Activated CD8-positive, alpha-beta memory T cell treated with anti-CD3 and anti-CD28 coated beads, Interleukin-2, amount 50 U/mL, for 48 hours (primary cell): ENCODE measurements at places on chromosomes 5 and 9.
A peak's percentile ranks its signal among the peaks of the same experiment; 100 is the strongest.

- DNase-seq = no peak
These were observed 73.7 kb downstream of the PPARGC1B start for GRCh38 chr5:149803641-149804468.

DNA sequence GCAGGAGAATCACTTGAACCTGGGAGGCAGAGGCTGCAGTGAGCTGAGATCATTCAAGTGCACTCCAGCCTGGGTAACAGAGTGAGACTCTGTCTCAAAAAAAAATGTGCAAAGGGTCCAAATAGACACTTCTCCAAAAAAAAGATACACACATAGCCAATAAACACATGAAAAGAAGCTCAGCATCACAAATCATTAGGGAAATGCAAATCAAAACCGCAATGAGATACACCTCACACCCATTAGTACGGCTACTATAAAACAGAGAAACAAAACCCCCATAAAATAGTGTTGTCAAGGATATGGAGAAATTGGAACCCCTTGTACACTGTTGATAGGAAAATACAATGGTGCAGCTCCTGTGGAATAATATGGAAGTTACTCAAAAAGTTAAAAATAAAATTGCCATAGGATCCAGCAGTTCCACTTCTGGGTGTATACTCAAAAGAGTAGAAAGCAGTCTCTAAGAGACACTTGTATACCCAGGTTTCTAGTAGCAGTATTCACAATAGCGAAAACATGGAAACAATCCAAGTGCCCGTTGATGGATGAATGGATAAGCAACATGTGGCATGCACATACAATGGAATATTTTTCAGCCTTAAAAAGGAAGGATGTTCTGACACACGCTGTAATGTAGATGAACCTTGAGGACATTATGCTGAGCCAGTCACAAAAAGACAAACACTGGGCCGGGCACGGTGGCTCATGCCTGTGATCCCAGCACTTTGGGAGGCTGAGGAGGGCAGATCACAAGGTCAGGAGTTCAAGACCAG is 57.2 kb upstream of the PPARGC1B start:
- DNase-seq = no peak

DNA sequence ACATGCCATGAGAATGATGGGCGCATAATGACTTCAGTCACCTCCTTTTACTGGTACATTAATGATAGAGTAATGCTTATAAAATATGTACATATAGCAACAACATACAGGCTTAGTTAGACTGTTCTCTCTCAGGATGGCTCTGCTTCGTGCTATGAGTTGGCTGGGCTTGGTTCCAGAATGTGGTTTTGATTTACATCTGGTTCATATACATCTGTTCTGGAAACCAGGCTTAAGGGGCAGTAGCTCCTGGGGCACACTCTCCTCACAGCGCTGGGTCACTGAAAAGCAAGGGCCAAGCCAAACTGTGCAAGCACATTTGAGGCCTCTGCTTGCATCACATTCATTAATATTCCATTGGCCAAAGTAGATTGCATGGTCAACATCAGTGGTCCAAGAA is 44.9 kb downstream of the PCSK1 start:
- DNase-seq = no peak

DNA sequence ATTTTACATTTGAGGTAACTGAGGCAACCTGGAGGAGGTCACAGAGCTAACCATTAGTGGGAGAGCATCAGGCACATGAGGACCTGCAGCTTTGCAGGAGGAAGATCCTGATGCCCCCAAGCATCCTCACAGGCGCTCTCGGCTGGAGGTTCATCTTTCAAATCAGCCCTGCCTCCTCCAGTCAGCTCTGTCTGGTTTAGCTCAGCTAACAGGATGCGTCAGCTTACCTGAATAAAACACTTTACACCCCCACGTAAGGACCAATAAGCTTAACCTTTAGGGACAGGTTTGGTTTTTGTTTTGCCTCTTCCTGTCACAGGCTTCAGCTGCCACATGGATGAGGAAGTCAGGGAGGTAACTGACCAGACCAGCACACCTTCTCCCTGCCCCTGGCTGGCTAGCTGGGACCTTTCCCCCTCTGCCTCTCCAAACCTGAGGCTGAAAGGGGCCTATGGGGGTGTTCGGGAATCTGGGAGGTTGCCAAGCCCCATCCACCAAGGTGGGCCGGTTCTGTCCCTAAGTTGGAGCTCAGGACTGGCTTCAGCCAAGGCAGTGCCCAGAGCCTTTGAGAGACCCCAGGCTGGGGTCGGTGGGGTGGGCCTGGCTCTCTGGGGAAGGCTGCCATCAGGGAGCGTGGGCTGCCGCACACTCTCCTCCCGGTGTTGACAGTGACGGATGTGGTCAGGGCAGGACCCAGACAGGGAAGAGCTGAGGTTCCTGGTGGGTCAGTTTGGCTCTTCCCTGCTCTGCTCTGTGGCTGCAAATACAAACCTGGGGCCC is 20.0 kb upstream of the FCN1 start:
- no peak for DNase-seq

- DNase-seq = no peak
These were observed 168.5 kb downstream of the ACTL7B start for GRCh38 chr9:108687006-108687987.

GRCh38 chr5:95883185-95884016 is 60.9 kb upstream of the GLRX start:
- no peak for DNase-seq

GRCh38 chr5:179595916-179596315 is 27.6 kb downstream of the HNRNPH1 start:
- DNase-seq = no peak

GRCh38 chr5:150960791-150961396 is 56.1 kb upstream of the ZNF300 start:
- DNase-seq = no peak

DNA sequence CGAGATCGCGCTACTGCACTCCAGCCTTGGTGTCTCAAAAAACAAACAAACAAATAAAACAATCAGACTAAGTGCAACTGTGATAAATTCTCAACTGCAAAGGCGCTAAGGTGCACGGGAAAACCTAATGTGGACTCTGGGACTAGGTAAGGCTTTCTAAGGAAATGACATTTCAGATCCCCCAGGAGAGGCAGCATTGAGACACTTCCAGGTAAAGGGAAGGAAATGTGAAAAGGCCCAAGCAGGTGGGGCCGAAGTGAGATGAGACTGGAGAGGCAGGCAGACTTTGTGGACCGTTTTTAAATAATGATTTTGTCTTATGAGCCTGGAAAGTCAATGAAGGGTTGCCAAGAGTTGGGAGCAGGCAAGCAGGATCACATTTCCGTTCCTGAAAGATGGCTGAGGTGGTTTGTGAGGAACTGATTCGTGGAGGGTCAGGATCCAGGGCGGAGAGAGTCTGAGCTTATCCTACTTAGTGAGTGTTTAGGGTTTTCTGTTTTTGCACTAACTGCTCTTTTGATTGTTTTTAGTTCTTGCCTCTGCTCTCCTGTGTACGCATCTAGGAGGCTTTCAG is 2.0 kb upstream of the APBA1 start:
- DNase-seq = no peak

- no peak for DNase-seq
These were observed 62.1 kb upstream of the ATG10 start for GRCh38 chr5:81909677-81910076.

- DNase-seq = no peak
These were observed 12.8 kb downstream of the UGCG start for GRCh38 chr9:111909444-111909843.

GRCh38 chr5:40223884-40224402 is 455.8 kb upstream of the PTGER4 start:
- no peak for DNase-seq

DNA sequence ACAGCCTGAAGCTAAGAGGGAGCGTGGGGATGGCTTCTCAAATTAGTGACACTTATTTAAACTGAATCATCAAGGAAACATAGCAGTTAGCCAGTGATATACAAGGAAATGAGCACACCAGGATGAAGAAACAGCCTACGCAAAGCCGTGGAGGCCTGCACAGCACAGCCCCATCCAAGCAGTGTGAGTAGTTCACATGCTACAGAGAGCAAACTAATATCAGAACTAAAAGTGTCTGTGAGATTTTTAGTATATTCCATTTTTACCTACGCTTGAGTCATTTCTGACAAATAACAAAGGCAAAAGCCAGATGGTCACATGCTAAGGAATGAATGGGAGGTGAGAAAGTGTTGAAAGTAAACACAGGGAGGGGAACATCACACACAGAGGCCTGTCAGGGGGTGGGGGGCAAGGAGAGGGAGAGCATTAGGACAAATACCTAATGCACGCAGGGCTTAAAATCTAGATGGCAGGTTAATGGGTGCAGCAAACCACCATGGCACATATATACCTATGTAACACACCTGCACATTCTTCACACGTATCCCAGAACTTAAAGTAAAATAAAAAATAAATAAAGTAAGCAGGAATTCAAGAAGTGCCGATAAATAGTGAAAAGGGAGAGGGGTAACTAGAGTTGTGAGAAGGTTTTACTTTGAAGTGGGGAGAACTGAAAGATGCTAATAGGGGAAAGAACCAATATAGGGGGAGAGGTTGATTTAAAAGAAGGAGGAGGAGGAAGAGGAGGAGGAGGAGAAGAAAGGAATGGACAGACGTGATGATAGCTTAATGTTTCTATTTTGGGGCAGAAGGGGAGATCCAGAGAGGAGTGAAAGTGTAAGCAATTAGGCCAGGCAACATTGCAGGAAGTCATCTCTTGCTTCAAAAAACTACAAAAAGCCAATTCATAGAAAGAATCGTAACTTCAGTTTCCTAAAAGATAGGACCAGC is 100.9 kb upstream of the PTGER4 start:
- peak; percentile 68 for DNase-seq

DNA sequence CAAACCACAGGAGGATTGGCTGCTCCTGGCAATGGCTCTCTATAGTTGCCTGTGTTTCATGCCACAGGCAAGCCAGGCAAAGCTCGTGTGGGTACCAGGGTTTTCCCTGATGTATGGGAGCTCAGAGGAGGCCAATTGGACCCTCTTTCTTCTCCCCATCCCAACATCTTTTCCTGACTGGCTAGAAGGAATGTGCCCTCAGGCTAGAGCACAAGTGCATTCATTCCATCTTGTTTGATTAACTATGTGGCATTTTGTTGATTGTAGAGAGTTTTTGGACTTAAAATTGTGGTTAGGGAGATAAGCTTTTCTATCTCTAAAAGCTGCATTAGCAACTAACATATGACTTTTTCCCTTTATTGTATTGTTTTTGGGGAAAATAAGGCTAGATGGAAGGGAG is 561.3 kb downstream of the PSAT1 start:
- DNase-seq = no peak

- no peak for DNase-seq
These were observed 38.0 kb upstream of the ADAM19 start for GRCh38 chr5:157613385-157614245.

DNA sequence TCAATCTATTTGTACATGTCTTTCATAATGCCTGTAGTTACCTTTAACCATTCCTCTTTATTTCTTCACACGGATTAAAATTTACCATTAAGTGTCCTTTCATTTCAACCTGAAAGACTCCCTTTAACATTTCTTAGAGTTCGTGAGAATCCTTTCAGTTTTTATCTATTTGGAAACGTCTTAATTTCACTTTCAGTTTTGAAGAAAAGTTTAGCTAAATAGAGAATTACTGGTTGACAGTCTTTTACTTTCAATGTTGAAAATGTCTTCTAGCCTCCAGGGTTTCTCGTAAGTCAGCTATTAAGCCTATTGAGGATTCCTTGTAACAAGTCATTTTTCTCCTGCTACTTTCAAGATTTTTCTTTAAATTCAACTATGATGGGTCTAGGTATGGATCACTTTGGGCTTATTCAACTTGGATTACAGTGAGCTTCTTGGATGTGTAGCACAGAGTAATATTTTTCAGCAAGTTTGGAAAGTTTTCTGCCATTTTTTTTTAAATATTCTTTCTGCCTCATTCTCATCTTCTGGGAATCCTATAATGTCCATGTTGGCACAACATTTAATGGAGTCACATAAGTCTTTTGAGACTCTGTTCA is 48.5 kb downstream of the RFX3 start:
- no peak for DNase-seq

- no peak for DNase-seq
These were observed 68.3 kb downstream of the TBCA start for GRCh38 chr5:77707791-77708190.

DNA sequence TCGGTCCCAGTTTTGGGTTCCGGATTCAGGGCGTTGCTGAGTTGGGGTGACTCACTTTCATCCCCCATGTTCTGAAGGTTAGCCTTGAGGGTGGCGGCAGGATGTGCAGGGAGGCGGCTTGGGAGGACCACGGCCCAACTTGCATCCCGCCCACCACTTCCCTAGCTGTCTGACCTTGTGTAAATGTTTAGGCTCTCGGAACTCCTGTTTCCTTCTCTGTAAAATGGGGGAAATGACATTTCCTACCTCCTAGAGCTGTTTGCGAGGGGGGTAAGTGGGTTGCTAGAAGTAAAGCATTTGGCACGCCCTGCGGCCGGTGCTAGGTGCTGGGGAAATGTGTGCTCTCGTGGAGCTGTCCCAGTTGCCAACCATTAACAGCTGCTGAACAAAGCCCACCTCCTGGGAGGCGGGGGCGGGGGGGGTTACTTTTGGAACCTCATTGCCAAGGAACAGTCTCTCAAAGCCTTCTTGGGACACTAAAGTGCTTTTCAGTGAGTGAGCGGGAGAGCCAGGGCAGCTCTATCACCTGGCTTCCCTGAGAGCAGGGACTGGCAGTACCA is 27.5 kb downstream of the PTGES2 start:
- DNase-seq = no peak

DNA sequence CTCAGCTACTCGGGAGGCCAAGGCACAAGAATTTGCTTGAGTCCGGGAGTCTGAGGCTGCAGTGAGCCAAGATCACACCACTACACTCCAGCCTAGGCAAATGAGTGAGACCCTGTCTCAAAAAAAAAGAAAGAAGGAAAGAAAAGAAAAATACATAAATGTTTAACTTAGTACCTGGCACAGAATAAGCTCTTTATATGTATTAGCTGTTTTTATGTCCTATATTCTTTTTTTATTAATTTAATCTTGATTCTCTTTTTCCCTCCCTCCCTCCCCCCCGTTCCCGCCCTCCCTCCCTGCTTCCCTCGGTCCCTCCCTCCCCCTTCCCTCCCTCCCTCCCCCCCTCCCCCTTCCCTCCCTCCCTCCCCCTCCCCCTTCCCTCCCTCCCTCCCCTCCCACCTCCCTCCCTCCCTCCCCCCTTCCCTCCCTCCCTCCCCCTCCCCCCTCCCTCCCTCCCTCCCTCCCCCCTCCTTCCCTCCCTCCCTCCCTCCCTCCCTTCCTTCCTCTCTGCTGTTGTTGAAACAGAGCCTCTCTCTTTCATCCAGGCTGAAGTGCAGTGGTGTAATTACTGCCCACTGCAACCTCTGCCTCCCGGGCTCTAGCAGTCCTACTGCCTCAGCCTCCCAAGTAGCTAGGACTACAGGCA is 135.8 kb upstream of the GRHPR start:
- DNase-seq = no peak

- no peak for DNase-seq
These were observed 6.9 kb upstream of the EXOC3 start for GRCh38 chr5:435961-436640.

DNA sequence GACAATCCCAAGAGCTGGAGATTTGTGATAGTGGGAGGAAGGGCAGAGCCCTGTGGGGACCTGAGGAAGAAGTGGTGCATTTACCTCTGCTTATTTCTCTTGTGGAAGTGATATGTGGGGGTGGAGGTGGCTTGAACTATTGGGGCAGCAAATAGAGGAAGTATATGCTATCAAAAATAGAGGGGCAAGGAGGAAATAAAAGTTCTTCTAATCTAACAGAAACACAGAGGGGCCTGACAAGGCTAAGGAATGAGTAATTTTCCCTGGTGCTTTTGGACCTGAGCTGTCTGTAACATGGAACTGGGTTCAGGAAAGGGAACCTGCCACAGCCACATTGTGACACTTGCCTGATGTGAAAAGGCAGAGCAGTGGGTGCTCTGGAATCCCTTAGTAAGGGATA is 378.6 kb upstream of the KLF4 start:
- no peak for DNase-seq
